Stimulated activated CD4-positive, alpha-beta T cell treated with anti-CD3 and anti-CD28 coated beads, Interleukin-4, amount 100 ng/mL, for 1 hour (primary cell): ENCODE measurements at places on chromosomes 3 and 15.

DNA sequence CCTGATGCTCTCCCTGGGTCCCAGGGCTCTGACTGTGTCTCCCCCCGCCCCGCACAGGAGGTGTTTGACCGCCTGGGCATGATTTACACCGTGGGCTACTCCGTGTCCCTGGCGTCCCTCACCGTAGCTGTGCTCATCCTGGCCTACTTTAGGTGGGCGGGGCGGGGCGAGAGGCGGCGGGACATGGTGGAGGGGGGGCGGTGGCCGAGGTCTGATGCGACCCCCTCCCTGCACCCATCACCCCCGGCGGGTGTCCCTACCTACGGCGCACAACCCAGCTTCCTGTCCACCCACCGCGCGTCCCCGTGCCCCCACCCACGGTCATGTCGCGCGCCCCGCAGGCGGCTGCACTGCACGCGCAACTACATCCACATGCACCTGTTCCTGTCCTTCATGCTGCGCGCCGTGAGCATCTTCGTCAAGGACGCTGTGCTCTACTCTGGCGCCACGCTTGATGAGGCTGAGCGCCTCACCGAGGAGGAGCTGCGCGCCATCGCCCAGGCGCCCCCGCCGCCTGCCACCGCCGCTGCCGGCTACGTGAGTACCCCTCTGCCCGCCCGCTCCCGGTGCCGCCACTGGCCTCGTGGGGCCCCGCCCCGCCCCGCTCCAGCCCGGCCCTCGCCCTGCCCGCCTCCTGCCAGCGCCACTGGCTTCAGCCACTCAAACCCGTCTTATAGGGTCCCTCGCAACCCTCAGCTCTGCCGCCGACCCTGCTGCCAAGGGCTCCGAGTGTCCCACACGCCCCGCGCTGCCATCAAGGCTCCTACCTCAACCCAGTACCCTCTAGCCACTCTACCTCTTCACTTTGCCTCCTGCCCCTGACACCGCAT lies 21.0 kb downstream of the PTH1R start:
- no peak for DNase-seq

GRCh38 chr3:78918361-78919020 lies 849.3 kb downstream of the ROBO1 start:
- DNase-seq: no peak

- no peak for DNase-seq
Measured at GRCh38 chr15:73841756-73842725, 31.3 kb upstream of the TBC1D21 start.

- no peak for DNase-seq
Measured at GRCh38 chr15:69021895-69022294, 7.4 kb downstream of the NOX5 start.

- DNase-seq: no peak
Measured at GRCh38 chr3:192597506-192597905, 129.8 kb downstream of the FGF12 start.

DNA sequence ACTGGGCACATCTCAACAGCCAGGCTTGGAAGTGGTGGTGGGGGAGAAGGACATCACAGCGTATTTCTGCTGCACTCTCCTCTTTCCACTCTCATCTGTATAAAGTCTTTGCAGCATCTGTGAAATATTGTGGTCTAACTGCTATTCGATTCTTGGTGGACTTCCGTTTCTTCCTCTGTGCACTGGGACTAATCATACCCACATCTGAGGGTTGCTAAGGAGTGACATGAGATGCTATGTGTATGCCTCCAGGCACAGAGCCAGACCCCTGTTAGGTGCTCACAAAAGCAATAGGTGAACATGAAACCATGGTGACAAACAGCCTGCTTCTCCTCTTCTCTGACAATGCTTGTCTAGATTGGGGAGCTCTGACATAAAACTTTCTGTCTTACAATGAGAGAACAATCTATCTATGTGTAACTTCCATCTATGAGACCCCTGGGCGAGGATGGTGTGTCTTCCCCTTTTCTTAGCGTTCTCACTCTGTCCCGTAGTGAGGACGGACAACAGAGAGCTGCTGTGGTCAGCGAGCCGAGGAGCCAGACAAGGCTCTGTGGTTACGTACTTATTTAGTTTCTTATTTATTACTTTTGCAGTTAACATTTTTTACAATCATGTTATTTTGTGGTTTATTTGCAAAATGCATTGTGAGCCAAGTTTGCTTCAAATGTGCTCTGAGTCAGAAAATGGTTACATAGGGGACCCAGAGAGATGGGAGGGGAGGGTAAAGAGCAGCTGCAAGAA lies 196.7 kb upstream of the TPRG1 start:
- no peak for DNase-seq

GRCh38 chr3:120741837-120742197 lies 499 bp downstream of the RABL3 start:
- DNase-seq: no peak

DNA sequence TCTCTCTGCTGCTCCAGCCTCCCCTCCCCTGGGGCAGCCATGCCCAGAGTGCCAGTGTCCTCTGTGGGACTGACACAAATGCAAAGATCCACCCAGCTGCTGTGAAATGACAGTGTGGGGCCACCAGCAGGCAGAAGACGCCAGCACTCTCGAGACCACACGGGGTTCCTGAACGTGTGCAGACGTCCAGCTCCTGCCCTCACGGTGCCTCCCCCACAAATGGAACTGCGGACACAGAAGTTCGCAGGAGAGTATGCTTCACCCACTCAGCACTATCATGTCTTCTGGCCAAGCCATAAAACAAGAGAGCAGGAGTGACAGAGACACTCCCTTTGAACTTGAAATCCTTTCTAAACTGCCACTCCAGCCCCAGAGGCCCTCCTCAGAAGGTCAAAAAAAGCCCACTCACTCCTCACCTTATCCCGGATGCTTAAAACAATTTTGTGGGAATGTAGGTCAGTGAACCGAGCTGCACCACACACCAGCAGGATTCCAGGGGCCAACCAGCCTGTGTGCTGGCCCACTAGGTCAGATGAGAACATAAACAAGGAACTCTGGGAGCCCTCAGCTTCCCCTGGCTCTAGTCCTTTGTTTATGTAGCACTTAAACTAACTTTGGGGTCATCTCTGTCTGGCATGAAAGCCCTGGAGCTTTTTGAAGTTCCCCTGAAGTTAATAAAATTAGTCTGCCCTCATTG lies 112.6 kb downstream of the DNAJB8 start:
- no peak for DNase-seq

GRCh38 chr3:11154036-11154952 lies at the start of gene HRH1:
TSS of gene HRH1 (plus strand) at chr3:11154493. CDS start at chr3:11259038, 104,545 bp downstream.
- peak; percentile 6 for DNase-seq

GRCh38 chr3:27888562-27888961 lies 166.4 kb upstream of the EOMES start:
- DNase-seq: no peak

- no peak for DNase-seq
Measured at GRCh38 chr15:41011055-41011815, 58.0 kb downstream of the CHAC1 start.

- no peak for DNase-seq
Measured at GRCh38 chr3:65523878-65524277, 514.8 kb downstream of the MAGI1 start.

- DNase-seq: no peak
Measured at GRCh38 chr3:146881356-146881755, 276.2 kb upstream of the PLSCR5 start.

GRCh38 chr3:71657831-71658530 lies 67.2 kb downstream of the EIF4E3 start:
- DNase-seq: no peak

GRCh38 chr3:37986479-37987314 lies 3.9 kb upstream of the VILL start:
- no peak for DNase-seq

- DNase-seq: no peak
Measured at GRCh38 chr3:135165260-135165659, 370.2 kb downstream of the EPHB1 start.

- no peak for DNase-seq
Measured at GRCh38 chr3:31957106-31957505, 24.0 kb downstream of the OSBPL10 start.

- peak; percentile 44 for DNase-seq
Measured at GRCh38 chr3:52221563-52222318, 3.7 kb downstream of the TLR9 start.

DNA sequence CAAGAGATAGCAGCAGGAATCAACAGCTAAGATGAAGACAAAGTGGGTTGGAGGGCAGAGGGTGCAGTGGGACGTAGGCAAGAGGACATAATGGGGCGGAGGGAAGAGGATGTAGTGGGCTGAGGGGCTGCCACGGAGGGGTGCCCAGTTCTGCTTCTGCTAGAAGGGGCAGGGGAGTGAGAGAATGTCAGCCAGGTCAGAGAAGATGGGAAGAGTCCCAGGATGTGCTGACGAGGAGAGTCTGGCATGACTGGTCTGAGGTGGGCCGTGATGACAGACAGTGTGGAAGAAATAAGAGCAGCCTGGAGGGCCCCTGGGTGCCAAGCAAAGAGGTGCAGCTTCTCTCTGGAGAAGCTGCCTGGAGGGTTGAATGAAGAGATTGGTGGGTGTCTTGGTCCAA lies 4.0 kb downstream of the SPSB4 start:
- DNase-seq: no peak

GRCh38 chr3:146189519-146190173 lies 28.7 kb upstream of the PLOD2 start:
- DNase-seq: no peak

DNA sequence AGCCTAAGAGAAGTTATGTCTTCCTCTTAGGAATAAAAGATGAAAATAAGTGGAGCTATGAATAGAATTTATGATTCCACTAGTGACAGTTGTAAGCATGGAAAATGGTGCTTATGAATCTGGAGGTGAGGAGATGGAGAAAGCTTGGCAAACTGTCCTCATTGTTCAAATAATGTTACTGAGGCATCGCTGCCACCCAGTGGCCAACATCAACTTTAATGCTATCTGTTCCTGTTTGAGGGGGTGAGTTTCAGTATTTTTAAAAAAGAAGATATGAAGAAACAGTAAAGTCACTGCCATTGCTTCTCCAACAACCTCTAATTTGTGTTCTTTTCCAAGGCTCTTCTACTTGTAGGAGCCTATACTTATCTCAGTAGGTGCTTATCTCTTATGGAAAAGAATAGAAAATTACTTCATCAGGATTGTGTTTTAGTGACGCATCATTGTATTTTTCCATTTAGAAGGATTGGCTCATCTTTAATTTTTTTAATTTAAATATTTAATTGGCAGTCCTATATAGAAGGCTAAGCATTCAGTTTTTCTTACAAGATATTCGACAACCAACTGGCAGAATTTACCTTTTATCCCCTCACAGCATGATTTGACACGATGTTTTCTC lies 260.4 kb upstream of the P2RY1 start:
- peak; percentile 20 for DNase-seq

- no peak for DNase-seq
Measured at GRCh38 chr15:51053571-51053970, 41.1 kb downstream of the TNFAIP8L3 start.

- DNase-seq: no peak
Measured at GRCh38 chr3:81045976-81046375, 715.5 kb downstream of the GBE1 start.

- no peak for DNase-seq
Measured at GRCh38 chr15:48899793-48900192, 21.9 kb downstream of the EID1 start.

- DNase-seq: no peak
Measured at GRCh38 chr3:127221037-127221436, 28.1 kb downstream of the PRR23E start.

GRCh38 chr3:125136515-125136914 lies 76.0 kb downstream of the SLC12A8 start:
- no peak for DNase-seq

- no peak for DNase-seq
Measured at GRCh38 chr3:123618768-123619484, 34.1 kb upstream of the HACD2 start.

GRCh38 chr3:117219296-117219695 lies 509.7 kb downstream of the TUSC7 start:
- DNase-seq: no peak

- DNase-seq: no peak
Measured at GRCh38 chr3:48543271-48543866, 13.2 kb downstream of the PFKFB4 start.

GRCh38 chr15:88132499-88132898 lies 124.0 kb downstream of the NTRK3 start:
- no peak for DNase-seq

DNA sequence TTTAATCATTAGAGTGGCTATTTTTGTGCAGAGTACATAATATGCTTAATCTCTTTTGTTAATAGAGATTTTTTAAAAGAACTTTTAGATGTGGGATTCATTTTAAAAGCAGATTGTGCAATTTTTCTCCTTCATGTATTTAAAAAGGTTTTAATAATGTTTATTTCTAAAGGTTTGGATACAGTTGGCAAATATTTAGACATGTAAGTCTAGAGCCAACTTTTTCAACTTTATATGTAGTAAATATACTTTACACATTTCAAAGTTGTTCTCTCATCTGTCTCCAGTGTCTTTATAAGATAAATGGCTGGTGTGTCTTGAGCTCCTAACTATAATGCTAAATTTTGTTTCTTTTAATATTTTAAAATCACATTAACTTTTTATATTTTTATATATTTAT lies 22.7 kb upstream of the GOLGA8B start:
- no peak for DNase-seq

DNA sequence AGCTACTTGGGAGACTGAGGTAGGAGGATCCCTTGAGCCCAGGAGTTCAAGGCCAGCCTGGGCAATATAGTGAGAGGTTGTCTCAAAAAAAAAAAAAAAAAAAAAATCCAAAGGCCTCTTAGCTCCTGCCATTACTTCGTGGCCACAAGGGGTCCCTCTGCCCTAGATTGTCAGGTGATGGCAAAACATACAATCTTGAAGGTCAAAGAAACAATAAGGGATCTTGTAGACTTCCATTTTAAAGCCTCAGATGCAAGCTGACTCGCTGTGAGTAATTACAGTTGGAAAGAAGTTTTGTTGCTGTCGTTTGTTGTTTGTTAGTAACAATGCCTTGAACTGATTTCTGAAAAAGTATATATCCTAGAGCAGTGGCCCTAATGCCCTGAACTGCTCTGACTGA lies 55.9 kb upstream of the PLCL2 start:
- DNase-seq: peak; percentile 44

- DNase-seq: no peak
Measured at GRCh38 chr3:178777718-178778411, 241.6 kb downstream of the KCNMB2 start.

DNA sequence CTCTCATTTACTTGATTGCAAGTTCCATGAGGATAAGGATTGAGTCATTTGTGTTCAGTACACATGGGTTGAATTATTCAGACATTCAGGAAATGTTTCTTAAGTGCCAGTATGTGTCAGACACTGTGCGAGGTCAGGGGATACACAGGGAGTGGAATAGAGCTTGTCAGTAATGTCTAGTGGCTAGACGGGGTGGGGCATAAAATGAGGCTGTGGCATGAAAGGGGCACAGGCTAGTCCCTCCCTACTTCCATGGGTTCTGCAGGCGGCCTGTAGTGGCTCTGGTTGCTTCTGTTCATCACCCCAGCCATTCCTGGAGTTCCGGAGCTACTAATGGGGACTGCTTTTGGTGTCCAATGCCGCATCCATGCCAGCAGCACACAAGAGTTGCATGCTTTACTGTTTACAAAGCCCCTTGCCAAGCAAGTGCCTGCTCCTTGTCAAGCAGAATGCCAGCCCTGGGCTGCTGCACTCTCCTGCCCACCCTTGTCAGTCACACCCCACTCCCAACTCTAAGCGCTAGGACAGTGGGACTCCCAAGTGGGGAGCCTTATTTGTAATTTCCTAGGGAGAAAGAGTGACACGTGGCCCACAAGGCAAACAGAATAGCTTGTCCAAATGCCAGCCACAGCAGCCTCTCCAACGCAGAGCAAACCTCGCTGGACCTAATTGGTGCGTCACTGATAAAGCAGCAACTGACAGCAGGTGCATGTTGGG lies 70.8 kb downstream of the RAB11A start:
- DNase-seq: no peak
